ENCODE measurements at places on chromosomes 5 and 9. TPM values are rescaled to one million over a fixed set of nuclear protein-coding genes. Genes with fewer than 3 reads are reported as not detected.

Gene IFNB1
- total RNA-seq, result not detected

Gene HMCN2
- 15.9 TPM for total RNA-seq

Gene PAPPA
- 5.9 TPM for total RNA-seq

Gene STXBP1
- 13.7 TPM for total RNA-seq

Gene FGF10
- 21.2 TPM for total RNA-seq

Gene TBCA
- 98.8 TPM for total RNA-seq

Gene LRRC19
- total RNA-seq, result 0.11 TPM

Gene SAPCD2
- total RNA-seq, result 3.2 TPM

Gene GFPT2
- total RNA-seq, result 14.9 TPM

Gene IGFBPL1
- 3.0 TPM for total RNA-seq

Gene ANKRD18A
- total RNA-seq, result 0.95 TPM

Gene FABP6
- 1.4 TPM for total RNA-seq

DNA sequence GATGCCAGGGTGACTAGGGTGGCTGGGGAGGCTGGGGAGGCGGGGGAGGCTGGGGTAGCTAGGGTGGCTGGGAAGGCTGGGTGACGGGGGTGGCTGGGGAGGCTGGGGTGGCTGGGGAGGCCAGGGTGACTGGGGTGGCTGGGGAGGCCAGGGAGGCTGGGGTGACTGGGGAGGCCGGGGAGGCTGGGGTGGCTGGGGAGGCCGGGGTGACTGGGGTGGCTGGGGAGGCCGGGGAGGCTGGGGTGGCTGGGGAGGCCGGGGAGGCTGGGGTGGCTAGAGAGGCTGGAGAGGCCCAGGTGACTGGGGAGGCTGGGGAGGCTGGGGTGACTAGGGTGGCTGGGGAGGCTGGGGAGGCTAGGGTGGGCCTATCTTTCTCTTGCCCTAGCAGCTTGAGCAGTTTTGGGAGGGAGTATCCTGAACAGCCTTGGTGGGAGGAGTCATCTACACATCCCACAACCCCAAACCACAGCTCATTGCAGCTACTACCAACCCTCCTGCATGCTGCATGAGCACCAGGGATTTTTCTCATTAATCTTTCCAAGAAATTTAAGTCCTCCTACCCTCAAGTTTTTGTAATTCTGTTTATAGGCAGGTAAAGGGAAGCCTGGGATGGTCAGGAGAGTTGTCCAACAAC lies 203.2 kb upstream of the IRX1 start:
- no peak for DNase-seq

DNA sequence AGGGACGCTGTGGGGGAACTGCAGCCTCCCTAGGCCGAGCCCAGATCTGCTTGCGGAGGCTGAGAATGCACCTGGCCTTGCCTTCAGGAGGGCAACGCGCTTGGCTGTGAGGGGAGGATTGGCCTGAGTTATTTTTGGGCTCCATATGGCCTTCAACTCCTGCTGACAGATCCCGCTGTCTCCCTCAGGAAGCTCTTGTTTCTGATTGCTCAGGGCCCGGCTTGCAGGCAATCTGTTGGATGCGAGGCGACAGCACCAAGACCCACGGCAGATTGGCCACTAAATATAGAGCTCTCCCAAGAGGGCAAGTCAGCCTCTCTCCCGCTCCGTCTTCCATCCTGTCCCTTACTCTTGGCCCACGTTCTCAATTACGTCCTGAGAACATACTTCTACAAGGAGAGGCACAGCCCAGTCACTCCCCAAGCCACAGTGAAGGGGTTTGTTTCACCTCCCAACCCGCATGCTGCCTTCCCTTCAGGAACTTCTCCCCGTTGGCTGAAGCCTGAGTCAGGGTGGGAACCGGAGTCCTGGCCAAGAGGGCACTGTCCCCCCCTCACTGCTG lies 53.6 kb downstream of the RASGEF1C start:
- DNase-seq, result no peak

DNA sequence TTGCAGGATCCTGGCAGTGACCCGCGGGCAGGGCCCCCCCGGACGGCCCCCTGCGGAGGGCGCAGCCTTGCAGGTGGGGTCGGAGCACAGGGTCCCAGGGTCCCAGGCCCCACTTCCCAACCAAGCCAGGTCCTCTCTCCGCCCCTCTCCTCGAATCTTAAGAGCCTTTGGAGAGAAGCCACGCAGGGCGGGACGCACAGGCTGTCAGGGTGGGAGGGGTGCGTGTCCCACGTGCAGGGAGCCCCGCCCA lies 18.4 kb upstream of the EGFL7 start:
- DNase-seq, result no peak

- no peak for DNase-seq
Observed at GRCh38 chr9:78030553-78031443, 813 bp downstream of the GNAQ start.

DNA sequence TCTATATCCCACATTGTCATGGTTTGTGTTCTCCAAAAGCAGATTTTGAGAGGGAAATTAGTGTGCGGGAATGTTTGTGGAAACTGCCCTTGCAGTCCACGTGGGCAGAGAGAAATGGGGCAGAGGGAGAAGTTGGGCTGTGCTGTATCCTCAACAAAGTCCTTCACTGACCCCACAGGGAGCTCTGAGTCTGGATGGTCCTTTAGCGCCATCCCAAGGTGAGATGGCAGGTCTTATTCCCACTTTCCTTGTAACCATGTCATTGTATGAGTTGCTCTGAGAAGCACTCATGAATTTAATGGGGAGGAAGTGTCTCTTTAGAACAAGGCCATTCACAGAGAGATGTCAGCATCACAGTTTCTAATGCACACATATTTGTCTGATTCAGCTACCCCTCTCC lies 127.1 kb downstream of the ANKRD18B start:
- no peak for DNase-seq

GRCh38 chr5:89698028-89698427 lies 711.5 kb downstream of the CETN3 start:
- no peak for DNase-seq

- no peak for DNase-seq
Observed at GRCh38 chr5:176665517-176665916, 18.2 kb downstream of the TSPAN17 start.

GRCh38 chr9:70566066-70566465 lies 151.6 kb upstream of the KLF9 start:
- no peak for DNase-seq

DNA sequence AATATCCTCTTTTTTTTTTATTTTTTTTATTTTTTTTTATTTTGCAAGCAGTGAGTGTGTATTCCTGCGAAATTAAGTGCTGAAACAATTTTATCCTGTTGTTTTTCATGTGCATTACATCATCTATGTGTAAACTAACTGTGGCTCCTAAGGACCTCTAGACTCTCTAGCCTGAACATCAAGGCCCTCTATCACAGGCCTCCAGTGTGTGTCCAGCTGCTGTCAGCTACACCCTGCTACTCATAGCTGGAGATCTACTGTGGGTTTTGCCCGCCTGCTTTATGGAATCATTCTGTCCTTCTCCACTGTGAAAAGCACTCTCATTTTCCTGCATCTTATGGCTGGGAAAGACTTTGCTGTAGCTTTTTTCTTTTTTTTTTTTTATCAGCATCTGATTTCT lies 157.8 kb downstream of the KCTD16 start:
- no peak for DNase-seq

GRCh38 chr9:10062629-10063395 lies 550.0 kb downstream of the PTPRD start:
- DNase-seq, result no peak

GRCh38 chr9:134210511-134210907 lies 46.1 kb upstream of the RNU6ATAC start:
- no peak for DNase-seq

- no peak for DNase-seq
Observed at GRCh38 chr5:59361454-59361853, 532.1 kb downstream of the PDE4D start.

DNA sequence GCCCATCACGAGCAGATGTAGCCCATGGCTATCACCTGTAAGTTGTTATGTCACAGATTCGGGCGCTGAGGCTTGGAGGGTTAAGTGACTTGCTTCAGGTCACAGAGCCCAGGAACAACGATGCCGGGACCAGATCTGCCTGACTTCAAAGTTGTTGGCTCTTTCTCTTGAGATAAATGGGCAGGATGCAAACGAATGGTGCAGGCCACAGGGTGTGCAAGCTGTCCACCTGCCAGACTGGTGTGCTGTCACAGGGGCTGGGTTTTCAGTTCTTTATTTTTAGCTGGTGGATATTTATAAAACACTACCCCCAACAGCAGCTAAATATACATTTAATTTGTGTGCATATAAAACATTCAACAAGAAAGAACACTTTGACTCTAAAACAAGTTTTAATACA lies 17.7 kb upstream of the PHYKPL start:
- no peak for DNase-seq

All from urinary bladder (tissue), 4 donors.